WTC11 (cell line): ENCODE measurements at places on chromosomes 5 and 9. TPM values are rescaled to one million over a fixed set of nuclear protein-coding genes. Genes with fewer than 3 reads are reported as not detected.

DNA sequence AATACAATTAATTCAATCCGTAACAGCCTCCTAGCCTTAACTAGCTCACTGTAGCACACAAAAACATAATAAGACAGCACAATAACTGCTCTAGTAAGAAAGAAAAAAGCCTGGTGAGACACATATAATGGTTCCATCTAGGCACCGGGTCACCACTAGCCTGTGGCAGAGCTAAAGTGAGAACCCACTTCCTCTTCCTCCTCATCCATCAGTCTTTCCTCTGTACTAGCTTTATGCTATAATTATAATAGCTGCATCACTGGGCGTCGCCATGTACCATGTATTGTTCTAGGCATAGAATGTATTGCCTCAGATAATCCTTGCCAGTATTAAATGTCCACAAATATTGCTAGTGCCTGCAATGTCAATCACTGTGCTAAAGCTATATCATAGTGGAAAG, 23.1 kb downstream of the ADRB2 start:
- DNase-seq, result no peak

DNA sequence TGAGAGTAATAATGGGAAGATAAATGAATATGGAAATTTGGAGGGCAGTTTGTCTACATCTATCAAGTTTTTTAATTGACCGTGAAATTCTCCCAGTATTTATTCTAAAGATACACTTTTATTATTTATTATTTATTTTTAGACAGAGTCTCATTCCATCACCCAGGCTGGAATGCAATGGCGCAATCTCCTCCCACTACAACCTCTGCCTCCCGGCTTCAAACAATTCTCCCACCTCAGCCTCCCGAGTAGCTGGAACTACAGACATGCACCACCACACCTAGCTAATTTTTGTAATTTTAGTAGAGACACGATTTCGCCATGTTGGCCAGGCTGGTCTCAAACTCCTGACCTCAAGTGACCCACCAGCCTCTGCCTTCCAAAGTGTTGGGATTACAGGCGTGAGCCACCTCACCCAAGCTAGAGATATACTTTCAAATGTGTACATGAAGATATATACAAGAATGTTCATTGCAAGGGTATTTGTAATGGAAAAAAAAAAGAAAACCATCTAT, 97.7 kb upstream of the SLC12A2 start:
- DNase-seq, result no peak

DNA sequence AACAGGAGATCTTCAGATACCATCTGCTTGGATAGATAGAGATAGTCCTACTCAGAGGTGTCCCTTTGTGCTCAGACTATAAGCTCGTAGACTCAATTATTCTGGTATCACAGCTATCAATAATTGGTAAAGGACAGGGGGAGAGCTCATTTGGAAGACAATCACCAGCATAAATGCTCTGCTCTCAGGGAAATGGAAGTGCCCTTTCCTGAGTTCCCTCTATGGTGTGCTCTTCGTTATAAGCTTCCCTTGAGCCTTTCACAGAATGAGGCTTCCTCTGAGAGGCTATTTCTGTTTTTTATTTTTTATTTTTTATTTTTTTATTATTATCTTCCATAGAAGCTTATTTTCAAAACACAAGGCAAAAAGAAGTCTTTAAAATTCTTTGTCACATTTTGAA, 1155.7 kb upstream of the DMAC1 start:
- DNase-seq, result no peak

- peak; percentile 56 for DNase-seq
These were observed 494 bp downstream of the CERT1 start for GRCh38 chr5:75510836-75511434.

DNA sequence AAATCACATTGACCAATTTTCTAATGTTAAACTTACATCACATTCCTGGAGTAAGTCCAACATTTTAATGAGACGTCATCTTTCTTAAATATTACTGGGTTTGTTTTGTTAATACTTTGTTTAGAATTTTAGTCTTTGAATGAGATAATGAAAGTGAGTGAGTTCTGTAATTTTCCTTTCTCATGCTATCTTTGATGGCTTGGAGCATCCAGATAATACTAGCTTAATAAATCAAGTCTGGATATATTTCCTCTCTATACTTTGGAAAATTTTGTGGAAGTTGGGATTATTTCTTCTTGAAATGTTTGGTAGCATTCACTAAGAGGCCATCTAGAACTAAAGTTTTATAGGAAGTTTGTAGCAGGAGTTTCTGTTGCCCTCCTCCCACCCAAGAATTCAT, 90.8 kb upstream of the IL7R start:
- DNase-seq, result no peak

DNA sequence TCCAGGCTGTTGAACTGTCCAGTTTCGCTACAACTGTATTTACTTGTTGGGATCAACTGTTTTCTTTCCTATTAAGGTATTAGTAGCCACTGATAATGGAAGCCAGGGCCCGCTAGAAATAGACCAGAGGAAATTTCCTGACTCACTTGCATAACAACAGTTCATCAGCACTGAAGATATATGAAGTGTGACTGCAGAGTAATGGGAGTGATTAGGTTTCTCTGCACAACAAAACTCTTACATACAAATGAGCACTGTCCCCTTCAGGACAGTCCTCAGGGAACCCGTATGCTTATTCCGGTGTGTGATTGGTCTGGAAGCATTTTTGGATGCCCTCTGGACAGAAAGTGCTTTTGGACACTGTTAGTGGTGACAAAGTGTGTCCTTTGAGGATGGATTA, 55.3 kb downstream of the LIX1 start:
- DNase-seq, result no peak

- DNase-seq, result no peak
These were observed 52.9 kb downstream of the C9orf50 start for GRCh38 chr9:129567842-129568559.

- peak; percentile 48 for DNase-seq
These were observed 15.9 kb downstream of the SRD5A1 start for GRCh38 chr5:6649186-6649585.

DNA sequence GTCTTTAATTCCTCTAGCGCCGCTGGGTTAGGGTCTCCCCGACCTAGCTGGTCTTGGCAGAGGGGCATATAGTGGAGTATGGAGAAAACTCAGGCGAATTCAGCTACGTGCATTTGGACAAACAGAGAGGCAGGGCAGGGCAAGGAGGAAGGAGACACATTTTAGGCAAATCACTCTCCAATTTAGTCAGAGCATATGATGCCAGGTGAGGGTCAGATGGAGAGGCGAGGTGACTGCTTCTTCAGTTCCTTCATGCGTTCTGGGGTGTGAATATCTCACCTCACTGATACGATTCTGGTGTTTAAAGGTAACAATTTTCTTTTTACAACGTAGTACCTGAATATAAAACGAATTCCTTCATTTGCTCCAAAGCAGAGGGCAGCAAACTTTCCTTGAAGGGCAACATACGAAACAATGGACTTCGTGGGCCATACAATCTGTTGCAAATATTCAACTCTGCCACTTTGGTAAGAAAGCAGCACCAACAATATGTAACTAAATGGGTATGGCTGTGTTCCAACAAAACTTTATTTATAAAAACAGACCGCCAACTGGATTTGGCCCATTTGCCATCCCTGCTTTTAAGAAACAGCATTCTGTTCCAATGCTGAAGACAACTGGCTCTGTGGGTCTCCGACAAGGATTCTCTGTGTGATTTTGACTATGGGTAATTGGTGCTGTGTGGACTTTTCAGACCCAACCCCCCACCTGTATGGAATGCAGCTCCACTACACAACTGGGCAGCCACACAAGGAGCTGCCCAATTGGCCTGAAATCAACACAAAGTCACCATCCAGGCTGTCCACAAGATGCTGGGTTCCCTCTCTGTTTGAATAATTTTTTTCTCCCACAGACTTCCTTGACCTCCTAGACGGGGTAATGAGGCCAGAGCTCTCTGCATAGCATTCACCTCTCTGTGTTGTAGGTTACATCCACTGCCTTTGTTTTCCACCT, 53.8 kb downstream of the RAPGEF1 start:
- no peak for DNase-seq

DNA sequence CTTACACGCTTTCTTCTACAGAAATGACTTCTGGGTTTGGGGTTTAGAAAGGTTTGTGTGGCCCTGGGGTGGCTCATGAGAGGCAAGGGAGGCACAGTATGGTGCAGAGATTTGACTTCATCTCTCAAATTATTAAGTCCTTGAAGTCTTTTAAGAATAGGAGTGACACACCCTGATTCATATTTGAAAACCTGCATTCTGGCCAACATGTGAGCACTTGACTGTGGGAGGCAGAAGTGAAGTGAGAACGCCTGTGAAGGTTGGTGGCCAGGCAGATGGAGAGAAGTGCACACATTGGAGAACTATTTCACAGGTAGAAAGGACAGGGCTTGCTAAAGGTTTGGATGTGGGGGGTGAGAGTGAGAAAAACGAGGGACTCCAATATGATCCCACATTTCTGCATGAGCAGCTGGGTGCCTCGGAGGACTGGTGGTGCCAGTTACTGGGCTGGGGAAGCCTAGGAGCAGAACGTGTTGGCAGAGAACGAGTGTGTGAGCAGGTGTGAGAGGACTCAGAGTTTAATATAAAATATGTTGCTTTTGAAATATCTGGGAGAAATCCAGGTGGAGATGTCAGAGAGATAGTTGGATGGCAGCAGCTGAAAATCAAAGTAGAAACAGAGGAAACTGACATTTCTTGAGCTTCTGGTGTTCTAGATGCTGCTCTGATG, 240.0 kb upstream of the ADAMTSL1 start:
- DNase-seq, result no peak

DNA sequence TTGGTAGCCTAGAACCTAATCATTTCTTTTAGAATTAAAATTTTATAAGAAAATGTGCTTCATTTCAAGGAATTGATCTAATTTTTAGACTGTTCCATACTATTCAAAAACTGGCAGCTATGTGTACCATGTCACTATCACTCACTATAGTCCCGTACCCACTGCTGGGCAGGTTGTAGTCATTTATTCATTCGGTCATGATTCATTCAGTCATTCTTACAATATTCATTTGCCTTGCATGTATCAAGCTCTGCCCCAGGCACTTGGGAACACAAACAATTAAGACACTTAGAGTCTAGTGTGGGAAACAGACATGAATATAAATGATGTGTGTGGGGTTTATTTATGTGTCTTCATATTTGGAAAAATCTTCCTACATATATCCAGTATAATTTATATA, 26.4 kb downstream of the TDRD7 start:
- DNase-seq, result no peak

The SLC4A9 gene
- 0.37 to 0.76 TPM (median 0.50 TPM) in 3 replicates for total RNA-seq

The LURAP1L gene
- 1.2 to 1.7 TPM (median 1.3 TPM) in 3 replicates for total RNA-seq

The ANKRD34B gene
- 1.6 to 3.6 TPM (median 3.4 TPM) in 3 replicates for total RNA-seq

The TMEM174 gene
- total RNA-seq, result not detected in 3 replicates

The TAF1L gene
- 0.02 to 0.09 TPM in 2 of 3 replicates, not detected in the other for total RNA-seq

The CCDC171 gene
- total RNA-seq, result 2.8 to 4.1 TPM (median 2.9 TPM) in 3 replicates

The DBH gene
- total RNA-seq, result 0.23 to 0.34 TPM (median 0.24 TPM) in 3 replicates

The SKP2 gene
- 64.2 to 68.0 TPM (median 66.4 TPM) in 3 replicates for total RNA-seq
